Activated CD8-positive, alpha-beta memory T cell treated with anti-CD3 and anti-CD28 coated beads, Interleukin-2, amount 50 U/mL, for 4 hours (primary cell): ENCODE measurements at places on chromosomes 2 and 18.

DNA sequence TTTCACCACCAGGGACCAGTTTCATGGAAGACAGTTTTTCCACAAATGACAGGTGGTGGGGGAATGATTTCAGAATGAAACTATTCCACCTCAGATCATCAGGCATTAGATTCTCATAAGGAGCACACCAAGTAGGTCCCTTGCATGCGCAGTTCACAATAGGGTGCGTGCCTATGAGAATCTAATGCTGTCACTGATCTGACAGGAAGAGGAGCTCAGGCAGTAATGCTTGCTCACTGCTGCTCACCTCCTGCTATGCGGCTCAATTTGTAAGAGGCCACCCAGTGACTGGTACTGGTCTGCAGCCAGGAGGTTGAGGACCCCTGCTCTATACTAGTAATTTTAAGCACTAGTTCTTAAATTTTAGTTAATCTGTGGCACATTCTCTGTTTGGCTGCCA, 107.8 kb downstream of the IKZF2 start:
- no peak for DNase-seq

GRCh38 chr2:27001950-27002349, 30.8 kb upstream of the TMEM214 start:
- no peak for DNase-seq

GRCh38 chr2:238097201-238097987, 2.7 kb upstream of the ESPNL start:
- peak; percentile 5 for DNase-seq

DNA sequence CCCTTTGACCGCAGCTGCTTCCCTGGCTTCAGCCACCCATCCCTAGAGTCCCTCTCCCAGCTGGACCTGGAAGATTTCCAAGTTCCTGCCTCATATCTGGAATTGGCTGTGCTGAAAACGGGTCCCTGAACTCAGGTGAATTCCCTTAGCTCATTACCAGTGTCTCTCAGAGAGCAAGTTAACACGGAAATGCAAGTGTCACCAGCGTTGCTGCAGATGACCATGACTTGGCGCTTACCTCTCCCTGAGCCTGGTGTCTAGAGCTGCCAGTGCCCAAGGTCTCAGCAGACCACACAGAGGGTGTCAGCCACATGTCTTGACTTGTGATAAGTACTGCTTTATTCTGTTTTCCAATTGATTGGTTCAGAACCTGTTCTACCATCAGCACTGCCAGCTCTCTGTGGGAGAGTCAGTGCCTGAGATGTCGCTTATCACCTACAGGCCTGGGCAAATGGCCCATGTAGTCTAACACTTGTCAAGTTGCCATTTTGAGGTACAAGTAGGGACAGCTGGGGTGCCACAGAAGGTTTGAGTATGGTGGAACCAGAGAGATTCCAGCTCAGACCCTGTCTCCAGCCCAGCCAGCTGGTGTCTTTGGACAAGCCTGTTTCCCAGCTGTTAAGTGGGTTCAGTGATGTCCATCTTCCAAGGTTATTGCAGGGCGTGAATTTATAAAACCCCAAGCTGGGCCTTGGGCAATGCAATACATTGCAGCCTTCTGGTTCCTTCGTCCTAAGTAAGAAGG, 48.7 kb downstream of the LYPD1 start:
- DNase-seq: no peak

GRCh38 chr2:147560810-147561535, 283.9 kb upstream of the ACVR2A start:
- DNase-seq: no peak

GRCh38 chr2:36509075-36509474, 88.9 kb downstream of the FEZ2 start:
- DNase-seq: no peak

DNA sequence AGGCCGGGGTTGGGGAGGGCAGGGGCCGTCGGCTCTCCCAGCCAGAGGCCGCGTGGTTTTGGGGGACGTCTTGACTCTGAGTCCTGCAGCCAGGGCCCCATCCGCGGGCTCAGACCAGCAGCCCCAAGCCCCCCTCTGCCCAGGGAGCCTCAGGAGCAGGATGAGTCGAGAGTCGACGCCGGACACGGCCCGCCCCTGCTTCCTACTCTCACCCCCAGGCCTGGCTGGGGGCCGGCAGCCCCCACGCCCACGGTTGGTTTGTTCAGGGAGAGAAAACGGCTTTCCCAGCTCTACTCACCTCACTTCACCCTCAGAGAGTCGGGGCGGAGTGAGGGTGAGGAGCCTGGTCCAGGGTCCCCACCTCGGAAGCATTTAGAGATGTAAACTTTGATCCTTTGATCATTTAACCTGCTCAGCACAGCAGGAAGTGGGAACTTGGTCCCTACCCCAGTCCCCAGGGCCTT, 6.9 kb downstream of the SNORC start:
- no peak for DNase-seq

- DNase-seq: no peak
Observed at GRCh38 chr2:36371928-36372391, 16.4 kb downstream of the CRIM1 start.

DNA sequence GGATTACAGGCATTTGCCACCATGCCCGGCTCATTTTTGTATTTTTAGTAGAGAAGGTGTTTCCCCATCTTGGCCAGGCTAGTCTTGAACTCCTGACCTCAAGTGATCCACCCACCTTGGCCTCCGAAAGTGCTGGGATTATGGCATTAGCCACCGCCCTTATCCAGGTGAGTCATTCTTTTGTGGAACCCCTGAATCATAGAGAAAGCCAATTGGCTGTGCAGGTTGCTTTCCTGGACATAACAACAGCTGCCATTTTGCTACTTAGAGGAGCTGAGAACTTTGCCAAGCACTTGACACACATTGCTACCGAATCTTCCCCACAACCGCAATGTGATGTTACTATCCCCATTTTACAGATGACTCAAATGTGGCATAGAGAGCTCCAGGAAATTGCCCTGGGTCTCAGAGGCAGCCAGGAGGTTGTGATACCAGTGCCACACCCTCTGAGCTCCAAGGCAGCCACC, 36.0 kb downstream of the SETBP1 start:
- no peak for DNase-seq

DNA sequence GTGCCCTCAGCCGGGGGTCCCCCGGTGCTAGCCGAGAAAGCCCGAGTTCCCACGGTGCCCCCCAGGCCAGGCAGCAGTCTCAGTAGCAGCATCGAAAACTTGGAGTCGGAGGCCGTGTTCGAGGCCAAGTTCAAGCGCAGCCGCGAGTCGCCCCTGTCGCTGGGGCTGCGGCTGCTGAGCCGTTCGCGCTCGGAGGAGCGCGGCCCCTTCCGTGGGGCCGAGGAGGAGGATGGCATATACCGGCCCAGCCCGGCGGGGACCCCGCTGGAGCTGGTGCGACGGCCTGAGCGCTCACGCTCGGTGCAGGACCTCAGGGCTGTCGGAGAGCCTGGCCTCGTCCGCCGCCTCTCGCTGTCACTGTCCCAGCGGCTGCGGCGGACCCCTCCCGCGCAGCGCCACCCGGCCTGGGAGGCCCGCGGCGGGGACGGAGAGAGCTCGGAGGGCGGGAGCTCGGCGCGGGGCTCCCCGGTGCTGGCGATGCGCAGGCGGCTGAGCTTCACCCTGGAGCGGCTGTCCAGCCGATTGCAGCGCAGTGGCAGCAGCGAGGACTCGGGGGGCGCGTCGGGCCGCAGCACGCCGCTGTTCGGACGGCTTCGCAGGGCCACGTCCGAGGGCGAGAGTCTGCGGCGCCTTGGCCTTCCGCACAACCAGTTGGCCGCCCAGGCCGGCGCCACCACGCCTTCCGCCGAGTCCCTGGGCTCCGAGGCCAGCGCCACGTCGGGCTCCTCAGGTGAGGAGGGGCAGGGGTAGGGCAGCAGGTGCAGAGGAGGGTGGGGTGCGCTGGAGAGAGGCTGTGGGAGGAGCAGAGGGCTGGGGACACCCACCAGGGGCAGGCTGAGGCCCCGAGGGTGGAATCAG, 14.1 kb upstream of the GMPPA start:
- DNase-seq: no peak

DNA sequence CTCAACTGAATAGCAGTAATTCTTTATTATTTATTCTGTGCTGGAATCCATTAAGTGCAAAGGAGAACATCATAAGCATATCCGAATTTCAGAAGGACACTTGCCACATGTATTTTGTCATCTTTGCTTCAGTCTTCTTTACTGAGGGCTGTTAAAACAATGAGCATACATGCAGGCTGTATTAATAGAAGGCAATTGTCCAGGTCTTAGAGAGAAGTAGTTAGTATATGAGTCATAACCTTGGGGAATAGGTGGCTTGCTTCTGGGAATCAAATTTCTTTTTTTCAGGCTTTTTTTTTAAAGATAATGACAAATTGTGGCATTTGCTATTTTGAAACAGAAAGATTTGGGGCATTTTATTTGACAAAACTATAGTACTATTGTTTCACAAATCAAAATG, 773.5 kb downstream of the CNTNAP5 start:
- no peak for DNase-seq

GRCh38 chr18:67151366-67151765, 365.2 kb downstream of the DSEL start:
- DNase-seq: no peak

DNA sequence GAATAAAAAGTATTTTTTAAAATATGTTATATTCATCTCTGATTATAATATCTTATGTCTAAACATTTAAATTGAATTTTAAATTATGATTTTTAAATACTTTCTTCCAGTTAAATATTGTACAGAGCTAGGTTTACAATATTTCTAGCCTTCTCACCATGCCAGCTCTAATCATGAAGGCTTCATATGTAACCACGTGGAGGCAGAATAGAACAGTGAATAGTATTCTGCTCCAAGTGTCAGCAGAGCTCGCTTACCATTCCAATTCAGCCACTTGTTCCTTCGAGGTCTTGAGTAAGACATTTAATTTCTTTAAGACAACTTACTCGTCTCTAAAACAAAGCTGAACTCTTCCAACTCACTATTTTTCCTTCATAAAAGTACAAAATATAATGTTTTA, 871.8 kb downstream of the SUCLG1 start:
- DNase-seq: no peak

- no peak for DNase-seq
Observed at GRCh38 chr2:46119453-46119852, 177.8 kb upstream of the EPAS1 start.

GRCh38 chr18:37724206-37724605, 158.6 kb upstream of the CELF4 start:
- no peak for DNase-seq

GRCh38 chr2:64980183-64980582, 9.0 kb upstream of the SLC1A4 start:
- DNase-seq: no peak

DNA sequence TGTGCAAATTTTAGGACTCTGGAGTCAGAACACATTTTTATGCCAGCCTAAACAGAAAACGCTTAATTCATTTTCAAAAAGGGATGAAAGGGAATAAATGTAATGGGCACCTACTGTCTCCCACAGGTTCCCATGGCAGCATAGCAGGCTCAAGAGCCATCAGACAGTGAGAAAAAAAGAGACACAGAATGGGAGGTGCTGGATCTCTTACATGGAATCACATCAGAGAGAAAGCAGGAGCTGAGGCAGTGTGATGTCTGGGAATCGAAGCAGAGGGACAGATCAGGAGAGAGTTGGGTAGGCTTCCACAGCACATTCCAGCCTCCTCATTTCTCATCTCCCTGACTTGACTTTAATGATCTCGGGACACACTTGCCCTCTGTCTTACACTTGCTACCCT, 684.3 kb downstream of the KCNJ3 start:
- DNase-seq: no peak

- no peak for DNase-seq
Observed at GRCh38 chr2:214005337-214005736, 405.5 kb upstream of the VWC2L start.

DNA sequence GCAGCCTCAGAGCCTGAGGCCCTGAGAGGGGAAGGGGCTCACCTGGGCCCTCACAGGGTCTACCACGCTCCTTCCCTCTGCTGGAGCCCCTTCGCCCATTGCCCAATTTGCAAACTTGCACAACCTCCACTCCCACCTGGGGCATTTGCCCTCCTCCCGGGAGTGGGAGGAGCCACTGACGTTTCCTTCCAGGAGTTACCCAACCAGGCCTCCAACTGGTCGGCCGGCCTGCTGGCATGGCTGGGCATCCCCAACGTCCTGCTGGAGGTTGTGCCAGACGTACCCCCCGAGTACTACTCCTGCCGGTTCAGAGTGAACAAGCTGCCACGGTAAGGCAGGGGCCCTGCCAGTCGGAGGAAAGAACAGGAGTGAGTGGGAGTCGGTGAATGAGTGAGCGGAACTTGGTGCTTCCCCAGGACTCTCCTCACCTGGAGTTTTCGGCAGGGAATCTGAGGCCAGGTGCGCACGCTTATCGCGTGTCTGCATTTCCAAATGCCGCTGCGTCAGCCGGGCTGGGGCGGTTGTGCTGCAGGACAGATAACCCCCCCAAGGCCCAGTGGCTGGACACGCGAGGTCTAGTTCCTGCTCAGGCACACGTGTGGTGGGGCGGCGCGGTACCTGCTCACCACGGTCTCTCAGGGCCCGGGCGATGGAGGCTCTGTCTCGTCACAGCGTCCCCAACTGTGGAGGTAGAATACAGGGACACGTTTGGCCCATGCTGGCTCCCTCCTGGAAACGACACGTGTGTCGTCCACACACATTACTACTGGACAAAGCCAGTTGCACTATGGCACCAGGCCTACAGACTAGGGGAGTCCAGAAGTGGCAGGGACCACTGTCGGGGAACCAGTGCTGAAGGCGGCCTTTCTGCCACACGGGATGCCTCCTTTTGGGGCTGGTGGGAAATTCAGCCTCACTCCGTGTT, 11.7 kb downstream of the ANO7 start:
- DNase-seq: no peak

- no peak for DNase-seq
Observed at GRCh38 chr2:9378433-9379390, 44.6 kb downstream of the ITGB1BP1 start.

DNA sequence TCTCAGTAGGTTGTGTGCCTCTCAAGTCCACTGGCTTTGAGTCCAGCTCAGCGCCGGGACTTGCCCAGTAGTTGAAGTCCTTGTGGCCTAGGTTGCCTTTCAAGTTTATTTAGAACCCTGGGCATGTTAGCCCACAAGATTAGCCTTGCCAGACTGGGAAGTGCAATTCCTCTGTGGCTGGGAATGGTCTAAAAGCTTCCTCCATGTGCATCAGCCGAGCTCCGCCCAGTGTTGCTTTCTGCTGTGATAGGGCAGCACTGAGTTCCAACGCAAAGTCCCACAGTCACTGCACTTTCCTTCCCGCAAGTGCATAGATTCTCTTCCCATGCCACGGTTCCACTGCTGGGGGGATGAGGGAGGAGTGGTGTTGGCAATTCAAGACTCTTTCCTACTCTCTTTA, 308.9 kb upstream of the THUMPD2 start:
- DNase-seq: no peak
